Activated naive CD4-positive, alpha-beta T cell (primary cell): ENCODE measurements at places on chromosomes 7 and 10.

DNA sequence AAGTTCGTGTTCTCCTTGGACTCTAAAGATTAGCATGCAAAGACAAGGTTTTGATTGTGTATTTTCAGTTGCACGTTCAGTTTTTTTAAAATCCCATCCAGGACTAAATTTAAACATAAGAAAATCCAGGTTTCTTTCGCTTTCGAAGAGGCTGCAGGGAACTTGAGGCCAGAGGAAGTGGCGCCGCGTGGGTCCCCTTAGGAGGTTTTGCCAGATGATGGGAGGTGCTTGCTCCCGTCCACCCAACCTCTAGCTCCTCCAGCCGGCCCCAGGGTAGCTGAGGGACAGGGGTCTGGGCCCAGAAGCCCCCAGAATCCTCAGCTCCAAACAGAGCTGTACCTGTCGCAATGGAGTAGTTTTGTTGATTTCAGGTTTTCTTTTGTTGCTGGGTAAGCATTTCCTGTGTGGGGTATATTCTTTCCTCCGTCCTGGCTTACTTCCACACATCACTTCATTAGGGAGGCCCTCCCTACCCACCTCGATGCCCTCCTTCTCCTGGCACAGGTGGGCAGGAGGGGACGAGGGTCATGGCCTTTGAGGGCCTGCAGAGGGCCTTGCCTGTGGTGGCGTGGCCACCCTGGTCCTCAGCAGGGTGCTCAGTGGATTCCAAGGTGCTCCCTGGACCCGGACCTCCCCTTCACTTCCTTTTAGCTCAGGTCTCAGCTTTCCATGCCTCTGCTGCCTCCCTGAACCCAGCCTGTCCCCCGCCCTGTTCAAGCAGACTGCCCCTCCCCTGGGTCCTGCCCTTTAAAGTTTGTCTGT lies 32.6 kb downstream of the LHPP start:
- no peak for DNase-seq

- DNase-seq = no peak
Observed at GRCh38 chr10:97174276-97174775, 11.4 kb downstream of the SLIT1 start.

- no peak for DNase-seq
Observed at GRCh38 chr10:59864141-59864962, 42.0 kb downstream of the CCDC6 start.

DNA sequence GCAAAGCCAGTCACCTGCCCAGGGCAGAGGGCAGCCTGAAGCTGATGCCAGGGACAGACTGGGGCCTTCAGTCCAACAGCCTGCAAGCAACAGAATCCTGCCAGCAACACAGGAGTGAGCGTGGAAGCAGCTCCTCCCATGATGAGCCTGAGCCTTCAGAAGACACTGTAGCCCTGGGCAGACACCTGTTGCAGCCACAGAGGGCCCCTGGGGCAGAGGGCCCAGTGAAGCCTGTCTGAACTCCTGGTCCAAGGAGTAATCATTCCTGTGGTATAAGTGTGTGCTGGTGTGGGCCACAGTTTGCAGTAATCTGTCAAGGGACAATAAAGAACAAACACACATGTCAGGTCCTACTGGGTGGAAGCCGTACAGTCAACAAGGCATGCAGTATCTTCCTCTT lies 2.9 kb upstream of the PFKP start:
- no peak for DNase-seq

GRCh38 chr10:62561151-62561550 lies 187.0 kb downstream of the ZNF365 start:
- DNase-seq = no peak

GRCh38 chr10:16481052-16481728 lies 40.5 kb downstream of the C1QL3 start:
- DNase-seq = no peak

GRCh38 chr7:100156331-100157068 lies 2.0 kb downstream of the TRAPPC14 start:
- DNase-seq = no peak

DNA sequence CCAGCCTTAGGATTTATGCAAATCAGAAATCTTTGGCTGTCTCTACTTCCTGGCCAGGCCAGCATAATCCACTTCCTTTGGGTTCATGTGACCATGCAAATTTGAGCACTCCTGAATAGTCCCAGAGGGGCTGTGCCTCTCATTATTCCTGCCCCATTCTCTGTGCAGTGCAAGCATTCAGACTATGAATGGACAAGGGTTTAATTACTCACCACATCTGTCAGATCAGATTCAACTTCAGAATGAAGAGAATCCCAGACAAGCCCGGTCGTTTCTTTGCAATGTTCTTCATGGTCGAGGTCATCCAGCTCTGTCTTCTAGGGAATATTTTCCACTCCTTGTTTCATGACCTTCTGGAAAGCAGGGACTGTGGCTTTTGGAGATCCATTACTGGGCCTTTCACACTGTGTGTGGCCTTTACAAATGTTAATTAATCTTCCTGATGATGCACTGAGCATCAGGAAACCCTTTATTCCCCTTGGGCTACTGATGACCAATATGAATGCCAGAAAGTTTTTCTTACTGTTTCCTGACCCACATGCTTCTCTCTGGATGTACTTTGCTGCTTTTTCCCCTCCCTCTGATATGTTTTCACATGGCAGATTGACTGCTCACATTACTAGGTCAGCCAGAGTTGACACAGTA lies 217.6 kb upstream of the TCF7L2 start:
- no peak for DNase-seq

DNA sequence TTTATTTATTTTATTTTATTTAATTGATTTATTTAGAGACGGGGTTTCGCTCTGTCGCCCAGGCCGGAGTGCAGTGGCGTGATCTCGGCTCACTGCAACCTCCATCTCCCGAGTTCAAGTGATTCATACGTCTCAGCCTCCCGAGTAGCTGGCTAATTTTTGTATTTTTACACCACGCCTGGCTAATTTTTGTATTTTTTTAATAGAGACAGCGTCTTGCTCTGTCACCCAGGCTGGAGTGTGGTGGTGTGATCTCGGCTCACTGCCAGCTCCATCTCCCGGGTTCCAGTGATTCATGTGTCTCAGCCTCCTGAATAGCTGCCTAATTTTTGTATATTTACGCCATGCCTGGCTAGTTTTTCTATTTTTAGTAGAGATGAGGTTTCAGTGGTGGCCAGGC lies 34.2 kb downstream of the AP5Z1 start:
- no peak for DNase-seq

- no peak for DNase-seq
Observed at GRCh38 chr10:79140085-79140793, 71.5 kb downstream of the ZMIZ1 start.
